MM.1S (cell line): ENCODE measurements at places on chromosomes 2 and 18.

GRCh38 chr2:42137125-42137841 is 31.9 kb upstream of the EML4 start:
- no peaks in the 10 kb centered on the region for H3K27me3 ChIP-seq
- H3K27ac ChIP-seq: no peak overlapping the region
- H3K4me3 ChIP-seq: no peak overlapping the region
- H3K4me1 ChIP-seq: peaks cover 35% of the 10 kb centered on the region

DNA sequence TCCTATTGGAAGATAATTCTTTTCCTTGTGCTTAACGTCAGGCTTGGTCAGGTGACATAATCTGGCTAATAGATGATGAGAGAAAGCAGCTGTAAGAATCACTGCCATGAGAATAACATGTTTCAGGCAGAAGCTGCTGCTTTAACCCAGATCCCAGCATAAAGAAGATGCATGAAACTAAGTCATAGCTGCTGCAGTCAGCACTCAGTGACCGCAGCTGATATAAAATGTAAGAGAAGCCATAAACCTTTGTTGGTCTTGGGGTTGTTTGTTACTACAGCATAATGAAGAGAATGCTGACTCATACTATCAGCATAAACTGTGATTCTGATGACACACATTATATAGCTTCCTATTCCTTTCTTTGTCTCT is 274.3 kb upstream of the TRIB2 start:
- DNase-seq: peak; percentile 29
- no peaks in the 10 kb centered on the region for H3K27me3 ChIP-seq
- no peak overlapping the region for H3K27ac ChIP-seq
- H3K4me1 ChIP-seq: no peaks in the 10 kb centered on the region
- no peaks in the 10 kb centered on the region for H3K36me3 ChIP-seq
- H3K4me3 ChIP-seq: no peak overlapping the region

GRCh38 chr2:150449856-150450255 is 37.6 kb downstream of the RND3 start:
- H3K4me3 ChIP-seq: no peak overlapping the region
- H3K36me3 ChIP-seq: no peaks in the 10 kb centered on the region
- H3K4me1 ChIP-seq: peaks cover 8% of the 10 kb centered on the region
- DNase-seq: no peak

- no peak for DNase-seq
- no peaks in the 10 kb centered on the region for H3K4me1 ChIP-seq
- no peak overlapping the region for H3K4me3 ChIP-seq
- H3K27ac ChIP-seq: no peak overlapping the region
- H3K27me3 ChIP-seq: no peaks in the 10 kb centered on the region
Measured at GRCh38 chr2:19835781-19836281, 66.0 kb downstream of the TTC32 start.
